ENCODE measurements at places on chromosomes 6 and 20. TPM values are rescaled to one million over a fixed set of nuclear protein-coding genes. Genes with fewer than 3 reads are reported as not detected.

Gene EDN1
- total RNA-seq, result 7.5 TPM

Gene GPLD1
- total RNA-seq, result 11.0 TPM

Gene C6orf163
- total RNA-seq, result 3.1 TPM

Gene ZC2HC1B
- total RNA-seq, result not detected

Gene MOCS1
- 70.0 TPM for total RNA-seq

Gene TFAP2C
- total RNA-seq, result 1.3 TPM

Gene PTGIS
- total RNA-seq, result 124 TPM

Gene BMP2
- total RNA-seq, result 14.3 TPM

Gene CCN5
- total RNA-seq, result 51.5 TPM

GRCh38 chr6:109321752-109322151 lies 60.5 kb downstream of the CD164 start:
- no peak for DNase-seq

DNA sequence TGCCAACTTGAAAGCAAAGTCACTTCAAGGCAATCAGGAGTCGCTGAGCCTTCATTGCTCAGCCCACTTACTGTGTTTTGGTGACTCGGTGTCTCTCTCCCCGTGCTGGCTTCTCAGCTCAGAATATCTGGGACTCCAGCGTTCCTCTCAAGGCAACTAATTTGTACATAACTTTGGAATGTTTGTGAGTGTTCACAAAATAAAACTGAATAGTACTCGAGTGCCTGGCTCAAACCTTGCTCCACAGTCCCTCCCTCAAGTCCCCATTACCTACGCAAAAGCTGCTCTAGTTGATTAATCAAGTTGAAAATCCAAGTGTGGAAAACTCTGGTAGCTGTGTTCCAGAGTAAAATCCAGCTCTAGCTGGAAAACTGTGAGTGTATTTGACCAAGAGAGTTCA lies 8.6 kb downstream of the IPCEF1 start:
- no peak for DNase-seq

GRCh38 chr6:39879535-39879934 lies 54.7 kb downstream of the MOCS1 start:
- no peak for DNase-seq

GRCh38 chr20:25257756-25258475 lies 10.0 kb downstream of the PYGB start:
- DNase-seq, result peak; percentile 60

- DNase-seq, result no peak
Measured at GRCh38 chr6:109998159-109998785, 20.2 kb downstream of the GPR6 start.

DNA sequence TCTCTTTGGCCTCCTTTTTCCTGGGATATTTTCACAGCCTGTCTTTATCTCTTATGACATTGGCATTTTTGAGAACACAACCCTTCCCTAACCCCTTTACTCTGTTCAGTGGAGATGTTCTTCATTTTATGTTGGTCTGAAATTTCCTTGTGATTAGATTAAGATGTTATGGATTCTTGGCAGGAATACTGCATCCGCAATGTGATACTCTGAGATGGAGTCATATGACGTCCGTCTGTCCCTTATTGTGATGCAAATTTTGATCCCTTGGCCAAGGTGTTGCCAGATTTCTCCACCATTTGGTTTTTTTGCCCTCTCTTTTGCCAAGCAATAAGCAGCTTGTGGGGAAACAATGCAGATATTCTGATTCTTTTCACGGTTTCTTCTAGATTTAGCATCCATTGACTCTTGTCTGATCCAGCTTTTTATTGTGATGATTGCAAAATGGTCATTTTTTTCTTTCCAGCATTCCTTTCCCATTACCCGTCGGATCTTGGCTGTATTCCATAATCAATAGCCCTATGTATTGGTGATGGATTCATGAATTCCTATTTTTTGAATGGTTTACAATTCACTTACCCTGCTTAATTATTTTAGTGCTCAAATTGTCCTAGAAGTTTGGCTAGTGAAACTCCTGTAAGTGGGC lies 85.1 kb downstream of the NCOA3 start:
- DNase-seq, result no peak

- peak; percentile 79 for DNase-seq
Measured at GRCh38 chr20:24770628-24771541, 178.2 kb upstream of the CST7 start.

GRCh38 chr6:96017070-96017359 lies 1.2 kb downstream of the FUT9 start:
- DNase-seq, result no peak

DNA sequence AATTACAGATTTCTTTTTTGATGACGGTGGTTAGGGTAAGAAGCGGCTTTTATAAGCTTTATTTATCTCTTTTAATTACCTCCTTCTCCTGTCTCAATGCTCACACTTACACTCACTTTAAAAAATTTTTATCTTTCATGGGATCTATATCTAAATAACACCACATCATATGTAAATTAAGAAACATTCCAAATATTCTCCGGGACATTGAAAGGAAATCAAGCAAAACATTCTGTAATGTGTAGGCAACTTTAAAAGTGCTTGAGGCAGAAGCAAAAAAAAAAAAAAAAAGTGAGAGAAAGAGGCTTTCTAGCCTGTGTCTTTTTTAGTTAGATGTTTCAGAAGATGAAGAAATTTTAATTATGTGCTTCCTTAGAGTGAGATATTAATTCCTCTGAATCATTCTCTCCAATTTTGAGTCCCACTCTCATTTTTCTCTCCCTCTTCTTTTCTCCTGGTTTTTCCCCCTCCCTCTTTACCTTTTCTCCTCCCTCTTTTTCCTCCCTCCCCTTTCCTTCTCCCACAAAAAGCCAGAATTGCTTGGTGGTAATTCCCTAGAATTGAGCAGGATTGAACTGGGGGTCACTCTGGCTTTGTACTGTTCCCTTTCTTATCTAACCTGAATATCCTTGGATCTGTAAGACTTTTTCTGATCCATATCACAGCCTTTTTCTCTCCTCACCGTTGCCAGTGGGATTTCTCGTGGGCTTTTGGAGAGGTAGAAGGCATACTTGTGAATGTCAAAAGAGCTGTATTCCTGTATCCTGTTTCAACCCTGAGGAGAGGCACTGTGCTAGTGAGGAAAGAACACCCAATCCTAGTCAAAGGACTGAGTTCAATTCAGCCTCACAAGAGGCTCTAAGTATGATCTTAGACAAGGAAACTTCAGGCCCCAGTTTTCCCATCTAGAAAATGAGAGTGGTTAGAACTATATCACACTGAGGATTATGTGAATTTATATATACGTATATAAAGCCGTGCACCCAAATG lies 30.4 kb downstream of the KCNQ5 start:
- DNase-seq, result no peak

- DNase-seq, result peak; percentile 91
Measured at GRCh38 chr6:160766989-160767646, 65.1 kb downstream of the PLG start.

- DNase-seq, result no peak
Measured at GRCh38 chr6:100435299-100435698, 29.4 kb downstream of the SIM1 start.

DNA sequence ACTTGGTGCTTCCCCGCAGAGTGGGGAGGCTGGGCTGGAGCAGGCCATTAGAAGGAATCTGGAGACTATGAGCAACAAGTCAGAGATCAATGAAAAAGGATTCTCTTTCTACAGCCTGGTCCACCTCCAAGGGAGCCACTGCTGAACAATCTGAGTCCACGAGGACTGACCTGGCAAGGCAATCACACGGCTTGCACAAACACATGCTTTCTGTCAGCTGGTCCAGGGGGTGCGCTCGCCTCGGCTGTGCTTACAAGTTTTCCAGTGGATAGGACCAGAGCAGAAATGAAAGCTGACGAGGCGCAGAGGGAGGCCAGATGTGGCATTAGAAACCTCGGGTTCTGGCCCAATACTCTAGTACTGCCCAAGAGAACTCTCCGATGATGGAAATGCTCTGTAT lies 18.1 kb downstream of the KCNK5 start:
- no peak for DNase-seq

- DNase-seq, result peak; percentile 20
Measured at GRCh38 chr20:57785061-57785460, 75.2 kb upstream of the PMEPA1 start.

DNA sequence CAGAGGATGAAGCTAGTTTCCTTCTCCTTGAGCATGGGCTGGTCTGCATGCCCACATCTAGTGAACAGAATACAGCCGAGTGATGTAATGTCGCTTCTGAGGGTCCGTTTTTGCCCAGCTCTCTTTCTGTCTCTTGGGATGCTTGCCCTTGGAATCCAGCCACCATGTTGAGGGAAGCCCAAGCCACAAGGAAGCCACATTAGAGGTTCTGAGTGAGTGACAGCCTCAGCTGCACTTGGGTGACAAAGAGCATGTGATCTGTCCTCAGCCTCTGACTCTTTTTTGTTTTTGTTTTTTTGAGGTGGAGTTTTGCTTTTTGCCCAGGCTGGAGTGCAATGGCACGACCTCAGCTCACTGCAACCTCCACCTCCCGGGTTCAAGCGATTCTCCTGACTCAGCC lies 100.6 kb upstream of the SALL4 start:
- DNase-seq, result no peak

DNA sequence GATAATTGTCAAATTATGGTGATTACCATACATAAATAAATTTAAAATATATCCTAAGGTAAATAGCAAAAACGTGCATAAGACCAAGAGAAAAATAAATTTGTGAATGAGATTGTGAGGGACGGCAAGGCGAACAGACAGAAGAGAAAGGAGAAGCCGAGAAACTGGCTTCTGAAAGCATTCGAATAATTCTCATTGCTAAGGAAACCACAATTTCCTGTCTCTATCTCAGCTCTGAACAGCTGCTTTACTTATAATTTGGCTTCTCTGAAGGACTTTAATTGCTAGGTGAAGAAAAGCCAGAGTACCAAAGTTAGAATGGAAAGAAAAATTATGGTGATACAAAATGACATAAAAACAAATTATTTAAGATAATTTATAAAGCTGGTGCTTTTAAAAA lies 79.0 kb upstream of the RGS17 start:
- DNase-seq, result no peak

DNA sequence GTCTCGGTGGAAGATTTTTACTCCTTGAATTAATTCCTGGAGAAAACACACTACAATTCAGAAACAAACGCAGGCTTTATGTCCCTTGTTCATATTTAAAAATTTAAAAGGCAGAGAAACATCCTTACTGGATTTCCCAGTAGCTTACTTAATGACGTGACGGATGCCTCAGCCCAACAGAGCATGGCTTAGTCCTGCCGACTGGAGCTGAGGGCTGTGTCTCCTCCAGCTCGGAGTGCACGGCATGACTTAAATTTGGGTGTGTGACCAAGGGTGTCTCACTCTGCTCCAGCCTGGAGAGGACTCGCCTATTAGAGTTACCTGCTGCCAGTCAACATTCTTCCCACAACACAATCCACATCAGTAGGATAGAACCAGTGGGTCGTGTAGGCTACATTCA lies 107.1 kb downstream of the PSMB1 start:
- peak; percentile 45 for DNase-seq

GRCh38 chr6:82971877-82972460 lies 93.7 kb downstream of the UBE3D start:
- DNase-seq, result no peak

GRCh38 chr6:135901774-135902524 lies 50.4 kb downstream of the PDE7B start:
- DNase-seq, result no peak

GRCh38 chr20:55342822-55343221 lies 662.5 kb downstream of the CBLN4 start:
- DNase-seq, result no peak

DNA sequence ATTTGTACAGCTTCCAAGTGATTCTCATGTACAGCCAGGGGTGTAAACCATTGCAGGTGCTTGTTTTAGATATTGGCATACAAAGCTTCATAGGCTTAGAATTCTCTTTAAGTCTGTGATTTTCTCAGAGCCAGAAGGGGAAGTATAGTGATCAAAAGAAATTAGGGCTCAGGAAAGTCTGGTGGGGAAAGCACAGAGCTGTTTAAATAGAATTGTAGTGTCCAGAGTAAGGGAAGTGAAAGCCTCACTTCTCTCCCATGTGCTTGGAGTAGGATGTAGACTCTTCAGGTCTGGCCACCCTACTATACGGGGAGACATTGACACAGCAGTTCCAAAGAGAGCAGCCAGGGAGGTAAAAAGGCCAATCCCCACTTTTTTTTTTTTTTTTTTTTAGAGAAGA lies 10.4 kb downstream of the GCNT2 start:
- DNase-seq, result no peak

DNA sequence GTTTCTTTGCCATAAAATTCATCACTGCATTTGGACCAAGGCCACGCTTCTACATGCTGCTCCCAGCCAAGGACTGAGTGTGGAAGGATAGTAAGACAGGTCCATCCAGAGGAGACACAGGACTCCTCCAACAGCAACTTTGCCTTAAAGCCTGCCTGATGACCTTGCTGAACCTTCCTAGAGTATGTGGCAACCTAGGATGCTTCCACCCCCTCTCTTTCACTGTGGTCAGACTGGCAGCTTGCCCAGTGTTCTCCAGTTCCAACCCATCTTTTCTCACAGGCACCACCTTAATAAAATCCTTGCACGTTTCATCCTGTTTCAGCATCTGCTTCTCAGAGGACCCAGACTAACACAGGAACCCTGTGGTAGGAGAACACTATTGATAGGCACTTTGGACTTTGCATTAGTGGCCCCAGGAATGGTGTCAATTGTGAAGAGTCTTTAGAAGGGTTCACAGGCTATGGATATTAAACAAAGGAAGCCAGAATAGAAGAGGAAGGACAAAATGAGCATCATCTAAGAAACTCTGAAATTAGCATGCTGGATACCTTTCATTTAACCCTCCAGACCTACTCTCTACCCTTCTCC lies 2.4 kb upstream of the PKHD1 start:
- DNase-seq, result no peak

DNA sequence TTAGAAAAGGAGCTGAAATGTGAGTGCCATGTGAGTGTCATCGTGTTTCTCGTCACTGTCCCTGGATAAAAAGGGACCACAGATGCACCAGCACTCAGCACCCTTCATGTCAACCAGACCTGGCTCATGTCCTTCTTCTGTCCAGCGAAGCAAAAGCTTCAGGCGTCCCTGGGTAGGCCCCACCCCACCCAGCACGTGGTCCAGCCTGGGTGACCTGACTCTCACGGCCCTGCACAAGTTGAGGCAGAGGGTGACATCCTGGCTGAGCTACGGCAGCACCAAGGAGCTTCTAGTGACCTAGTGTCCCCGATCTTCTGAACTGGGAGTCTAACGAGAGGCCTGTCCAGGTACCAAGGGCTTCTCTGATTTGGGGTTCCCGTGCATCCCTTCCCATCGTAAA lies 37.8 kb downstream of the PSMG4 start:
- no peak for DNase-seq

DNA sequence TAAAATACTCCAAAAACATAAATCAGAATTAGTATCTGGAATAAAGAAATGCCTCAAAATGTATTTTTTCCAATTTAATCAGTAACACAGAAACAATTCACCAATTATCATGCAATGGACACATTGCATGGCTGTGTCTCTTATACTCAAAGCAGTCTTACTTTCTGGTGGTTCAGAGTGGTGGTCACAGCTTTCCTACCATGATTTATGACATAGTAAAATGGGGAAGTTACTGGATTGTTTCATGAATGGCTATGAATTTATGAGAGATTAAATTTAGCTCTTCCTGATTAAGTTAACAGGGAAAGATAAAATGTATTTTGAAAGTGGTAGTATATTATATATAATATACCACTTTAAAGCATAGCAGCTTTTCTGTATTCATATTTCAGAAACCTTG lies 331.5 kb upstream of the MAP3K7 start:
- DNase-seq, result no peak
